ENCODE measurements at places on chromosomes 4 and X. TPM values are rescaled to one million over a fixed set of nuclear protein-coding genes. Genes with fewer than 3 reads are reported as not detected.

The PDCL2 gene
- not detected for total RNA-seq

The KLHL34 gene
- not detected for total RNA-seq

The ANOS1 gene
- 0.02 TPM for total RNA-seq

The GC gene
- not detected for total RNA-seq

The HOPX gene
- not detected for total RNA-seq

The CSAG3 gene
- total RNA-seq, result not detected
